NAMALWA (cell line): ENCODE measurements at places on chromosomes 2 and 18.

- peak; percentile 21 for DNase-seq
Measured at GRCh38 chr2:9805435-9806297, 37.6 kb upstream of the TAF1B start.

GRCh38 chr2:119574108-119574815 is 30.0 kb downstream of the CFAP221 start:
- no peak for DNase-seq

GRCh38 chr18:48318436-48318835 is 90.7 kb downstream of the ZBTB7C start:
- DNase-seq: no peak

GRCh38 chr2:2456721-2457120 is 125.6 kb upstream of the MYT1L start:
- no peak for DNase-seq

GRCh38 chr2:26244309-26245230 is at the start of the genes HADHA and HADHB:
TSS of gene HADHA (minus strand) at chr2:26244632. CDS start at chr2:26244596, 36 bp downstream.
TSS of gene HADHB (plus strand) at chr2:26244939. CDS start at chr2:26254255, 9,316 bp downstream.
- peak; percentile 89 for DNase-seq

DNA sequence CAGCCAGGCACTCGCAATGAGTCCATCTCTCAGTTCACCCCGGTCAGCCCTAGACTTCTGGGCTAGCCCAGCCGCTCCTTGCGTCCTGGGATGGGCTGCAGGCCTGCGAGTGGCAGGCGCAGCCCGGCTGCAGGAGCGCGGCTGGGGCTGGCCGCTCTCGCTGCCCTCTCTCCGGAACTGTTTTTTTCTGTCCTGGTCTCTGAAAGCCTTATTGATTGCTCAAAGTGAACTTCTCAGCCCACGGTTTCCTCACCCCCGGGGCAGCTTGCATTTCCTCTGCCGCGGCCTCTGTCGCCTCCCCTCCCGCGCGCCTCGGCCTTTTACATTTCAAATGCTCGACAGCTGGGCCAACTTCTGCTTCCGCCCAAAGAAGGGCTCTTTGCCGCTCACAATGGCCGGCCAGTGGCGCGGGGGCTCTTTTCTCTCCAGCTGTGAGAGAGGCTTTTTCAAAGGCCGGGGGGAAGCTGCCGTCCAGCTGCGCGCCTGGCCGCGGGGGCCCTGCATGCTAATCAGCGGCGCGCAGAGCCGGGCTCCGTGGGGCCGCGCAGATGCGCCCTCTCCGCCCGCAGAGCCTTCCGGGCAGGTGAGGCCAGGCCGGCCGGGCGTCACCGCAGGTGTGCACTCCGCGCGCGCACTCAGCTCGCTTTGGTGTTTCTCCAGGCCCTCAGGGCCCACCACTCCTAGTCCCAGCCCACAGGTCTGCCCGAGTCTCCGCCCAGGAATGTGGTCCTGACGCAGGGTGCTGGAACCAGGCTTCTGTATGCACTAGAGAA is 513.8 kb downstream of the RNF144A start:
- DNase-seq: peak; percentile 57

DNA sequence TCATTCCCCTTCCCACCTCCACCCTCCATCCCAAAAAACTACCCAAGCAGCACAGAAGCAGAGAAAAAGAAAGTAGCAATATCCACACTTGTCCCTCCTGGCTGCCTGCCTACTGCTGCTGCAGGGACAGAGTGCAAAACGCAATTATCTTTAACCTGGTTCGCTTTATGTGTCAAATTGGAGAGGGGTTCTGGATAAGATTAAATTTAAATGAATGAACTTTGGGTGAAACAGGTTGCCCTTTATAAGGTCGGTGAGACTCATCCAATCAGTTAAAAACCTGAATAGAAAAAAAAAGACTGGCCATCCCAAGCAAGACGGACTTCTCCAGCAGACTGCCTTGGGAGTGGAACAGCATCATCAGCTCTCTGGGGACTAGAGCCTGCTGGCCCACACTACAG is 62.6 kb downstream of the ANKRD44 start:
- DNase-seq: no peak

GRCh38 chr2:133652398-133652797 is 84.1 kb upstream of the NCKAP5 start:
- DNase-seq: no peak

DNA sequence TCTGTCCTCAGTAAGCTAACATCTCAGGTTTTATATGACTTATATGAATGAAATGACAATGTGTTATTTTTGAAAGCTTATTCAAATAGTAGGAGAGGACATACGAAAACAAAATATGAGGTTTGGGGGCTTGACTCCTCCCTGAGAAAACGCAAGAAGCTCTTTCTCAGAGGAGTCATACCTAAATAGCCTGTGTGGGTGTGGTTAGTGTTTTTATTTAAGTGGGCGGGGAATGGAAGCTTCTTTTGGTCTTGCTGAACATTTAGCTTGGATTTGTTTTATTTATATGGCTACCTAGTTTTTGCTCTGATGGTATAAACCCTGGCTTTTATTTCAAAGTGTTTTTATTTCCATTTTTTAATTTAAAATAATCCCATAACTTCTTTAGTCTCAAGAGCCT is 72.1 kb upstream of the DSG1 start:
- no peak for DNase-seq

- no peak for DNase-seq
Measured at GRCh38 chr2:218418717-218419458, at the start of gene VIL1. TSS of gene VIL1 (plus strand) at chr2:218419123. CDS start at chr2:218423779, 4,656 bp downstream.

- DNase-seq: no peak
Measured at GRCh38 chr2:200403814-200404213, 97.3 kb downstream of the SPATS2L start.

DNA sequence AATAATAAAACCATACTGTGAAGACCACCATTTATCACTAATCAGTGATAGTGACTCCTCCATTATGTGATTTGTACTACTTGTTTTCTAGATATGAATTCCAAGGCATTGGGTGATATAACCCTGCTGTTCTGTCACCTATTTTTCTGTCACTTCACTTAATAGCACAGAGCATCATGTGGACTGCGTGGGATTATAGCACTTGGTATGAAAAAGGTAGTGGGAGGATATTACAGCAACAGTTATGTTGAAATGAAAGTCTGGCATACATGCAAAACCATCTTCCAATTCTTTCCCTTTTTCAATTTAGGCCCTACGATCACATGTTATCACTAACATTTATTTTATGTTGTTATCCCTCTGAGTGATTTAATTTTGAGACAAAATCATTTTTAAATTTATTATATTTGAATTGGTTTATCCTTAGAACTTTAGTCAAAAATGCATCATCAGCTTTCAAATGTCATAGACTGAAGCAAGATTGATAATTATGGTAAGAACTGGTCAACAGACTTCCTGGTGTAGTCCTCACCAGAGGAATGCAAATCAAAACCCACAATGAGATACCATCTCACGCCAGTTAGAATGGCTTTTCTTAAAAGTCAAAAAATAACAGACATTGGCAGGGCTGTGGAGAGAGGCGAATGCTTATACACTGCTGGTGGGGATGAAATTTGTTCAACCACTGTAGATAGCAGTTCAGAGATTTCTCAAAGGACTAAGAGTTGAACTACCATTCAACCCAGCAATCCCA is 242.6 kb downstream of the IKZF2 start:
- DNase-seq: no peak

DNA sequence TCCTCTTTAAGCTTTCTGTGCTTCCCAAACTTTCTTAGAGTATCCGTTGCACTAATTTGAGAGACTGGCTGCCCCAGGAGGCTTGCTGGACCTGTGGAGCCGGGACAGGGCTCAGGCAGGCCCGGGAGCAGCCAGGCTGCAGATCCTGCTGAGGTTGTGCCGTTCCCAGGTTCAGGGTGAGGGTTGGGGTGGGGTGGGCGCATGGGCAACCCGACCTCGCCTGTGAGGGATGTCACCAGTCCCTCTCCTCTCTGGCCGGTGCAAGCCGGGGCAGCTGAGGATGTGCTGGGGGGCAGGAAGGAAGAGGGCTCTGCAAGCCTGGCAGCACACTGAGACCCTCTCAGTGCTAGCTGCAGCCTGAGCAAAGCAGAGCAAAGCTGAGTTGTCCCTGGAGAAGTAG is 57.6 kb downstream of the DYSF start:
- no peak for DNase-seq

- DNase-seq: no peak
Measured at GRCh38 chr2:217398860-217399259, 539.0 kb upstream of the TNP1 start.

GRCh38 chr2:112904883-112905282 is 6.1 kb upstream of the IL37 start:
- no peak for DNase-seq

- peak; percentile 79 for DNase-seq
Measured at GRCh38 chr2:56008661-56009431, 85.3 kb upstream of the EFEMP1 start.

GRCh38 chr2:143284087-143284675 is 155.0 kb downstream of the ARHGAP15 start:
- DNase-seq: peak; percentile 70

- DNase-seq: no peak
Measured at GRCh38 chr2:54871457-54872107, 148.1 kb downstream of the EML6 start.

DNA sequence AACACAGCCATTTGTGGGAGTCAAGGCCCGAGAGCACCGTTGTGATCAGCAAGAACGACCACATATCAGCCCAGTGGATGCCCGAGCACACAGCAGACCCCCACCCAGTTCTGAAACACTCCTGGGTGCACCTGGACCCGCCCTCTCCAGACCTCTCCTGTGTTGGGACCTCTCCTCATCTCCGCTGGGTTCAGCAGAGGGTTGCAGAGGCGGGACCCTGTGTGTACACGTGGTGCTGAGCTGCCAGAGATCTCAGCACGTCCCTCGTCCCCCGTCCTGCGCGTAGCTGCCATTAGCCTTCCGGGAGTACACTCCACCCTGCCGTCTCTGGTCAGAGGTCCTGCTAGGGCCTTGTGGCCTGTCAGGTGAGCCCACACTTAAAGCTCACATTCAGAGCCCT is 51.7 kb downstream of the ADI1 start:
- DNase-seq: no peak

- peak; percentile 57 for DNase-seq
Measured at GRCh38 chr18:3998698-3999333, 456.3 kb downstream of the DLGAP1 start.

DNA sequence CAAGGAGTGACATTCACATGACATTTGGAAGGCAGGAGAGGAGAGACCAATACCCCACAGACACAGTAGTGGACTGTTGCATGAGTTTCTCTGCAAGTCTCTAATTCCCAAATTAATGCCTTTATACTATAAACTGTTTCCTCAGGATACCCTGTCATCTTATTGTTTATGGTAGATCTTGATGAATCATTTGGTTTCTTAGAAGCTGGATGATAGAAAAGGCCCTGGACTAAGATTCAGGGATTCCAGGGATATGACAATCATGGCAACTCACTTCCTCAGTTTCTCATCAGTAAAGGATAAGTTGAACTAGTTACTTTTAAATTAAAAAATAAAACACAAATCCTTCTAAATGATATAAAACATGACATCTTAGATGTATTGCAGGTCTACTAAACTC is 292.5 kb downstream of the TDRD15 start:
- no peak for DNase-seq

DNA sequence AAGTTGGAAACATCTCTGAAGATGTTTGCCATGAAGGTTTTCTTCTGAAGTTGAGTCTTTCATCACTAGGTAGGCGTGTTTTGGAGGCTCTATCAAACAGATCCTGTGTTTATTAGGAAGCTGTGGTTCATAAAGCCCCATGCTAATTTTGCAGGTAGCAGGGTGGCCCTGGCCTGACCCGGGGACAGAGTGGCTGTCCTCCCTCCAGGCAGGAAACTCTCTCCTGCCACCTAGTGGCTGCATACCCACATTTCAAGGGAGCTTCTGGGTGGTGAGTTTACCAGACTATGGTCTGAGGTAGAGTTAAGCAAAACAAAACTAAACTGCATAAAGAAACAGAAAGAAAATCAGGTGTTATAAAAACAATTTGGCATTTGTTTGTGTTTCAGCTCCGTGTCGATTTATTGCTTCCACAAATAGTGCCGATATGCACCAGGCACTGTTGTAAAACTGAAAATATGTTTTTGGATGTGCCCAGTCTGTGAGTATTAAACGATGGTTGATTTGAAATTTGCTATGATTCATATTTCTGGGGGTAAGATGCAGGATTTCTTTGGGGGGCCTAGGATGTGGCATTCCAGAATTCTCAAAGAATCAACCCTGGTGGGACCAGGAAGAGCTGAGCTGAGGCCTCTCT is 26.0 kb upstream of the IL37 start:
- peak; percentile 58 for DNase-seq

DNA sequence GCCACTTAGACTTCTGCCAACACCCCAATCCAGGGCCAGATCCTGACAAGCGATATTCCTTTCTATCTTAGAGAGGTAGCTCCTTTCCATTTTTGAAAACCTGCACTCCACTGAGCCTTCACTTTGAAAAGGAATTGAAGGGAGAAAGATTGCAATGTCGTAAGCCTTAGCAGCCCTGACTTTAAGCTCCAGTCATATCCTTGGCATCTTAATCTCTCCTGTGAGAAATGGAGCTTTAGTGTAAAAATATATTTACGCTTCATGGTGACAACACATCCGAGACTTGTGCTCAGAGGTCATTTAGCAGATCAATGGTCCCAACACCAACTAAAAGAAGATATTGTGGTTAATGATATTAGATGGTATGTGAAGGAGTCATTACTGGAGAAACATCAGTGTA is 235.8 kb upstream of the MEX3C start:
- no peak for DNase-seq

DNA sequence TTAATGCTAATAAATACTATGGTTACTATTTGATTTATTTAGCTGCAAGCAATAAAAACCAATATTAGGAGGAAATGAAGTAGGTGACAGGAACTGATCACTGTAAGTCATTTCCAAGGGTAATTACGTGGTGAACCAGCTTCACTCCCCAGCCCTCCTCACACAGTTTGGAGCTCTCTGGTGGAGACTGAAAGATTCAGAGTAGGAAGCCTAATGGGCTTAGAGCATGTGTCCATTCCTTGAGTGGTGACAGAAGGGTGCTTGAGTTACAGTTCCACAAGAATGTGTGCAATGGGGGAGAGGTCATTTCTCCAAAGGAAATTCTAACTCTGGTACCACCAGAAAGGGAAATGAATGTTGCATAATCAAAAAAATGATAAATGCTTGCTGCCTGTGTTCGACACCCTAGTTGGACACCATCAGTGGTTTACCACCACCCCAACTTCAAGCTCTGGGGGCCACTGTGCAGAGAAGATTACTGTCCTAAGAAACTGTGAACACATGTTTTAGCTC is 285.1 kb upstream of the MMADHC start:
- DNase-seq: no peak

GRCh38 chr2:231359441-231359840 is 36.1 kb upstream of the B3GNT7 start:
- DNase-seq: no peak

GRCh38 chr2:144320491-144320890 is 199.4 kb downstream of the ZEB2 start:
- no peak for DNase-seq

GRCh38 chr2:197137826-197138477 is 172.6 kb downstream of the ANKRD44 start:
- DNase-seq: no peak
